ENCODE measurements at places on chromosomes 7 and 10. TPM values are rescaled to one million over a fixed set of nuclear protein-coding genes. Genes with fewer than 3 reads are reported as not detected.

- peak; percentile 13 for DNase-seq
Measured at GRCh38 chr10:16816171-16816570, 1.1 kb downstream of the RSU1 start.

DNA sequence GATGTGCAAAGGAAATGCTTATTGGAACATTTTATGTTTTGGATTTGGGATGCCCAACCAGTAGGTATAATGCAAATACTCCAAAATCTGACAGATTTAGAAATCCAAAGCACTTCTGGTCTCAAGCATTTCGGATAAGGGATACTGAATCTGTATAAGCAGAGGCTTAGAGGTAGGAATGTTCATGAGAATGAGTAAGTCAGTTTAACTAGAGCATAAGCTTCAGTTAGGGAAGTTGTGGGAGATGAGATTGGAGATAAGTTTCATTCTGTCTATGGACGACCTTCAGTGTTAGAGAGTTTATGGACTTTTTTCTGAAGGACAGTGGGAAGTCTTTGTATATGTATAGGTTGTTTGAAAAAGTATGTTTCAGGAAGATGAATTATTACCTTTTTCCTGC, 10.4 kb downstream of the TAX1BP1 start:
- DNase-seq: no peak

The TSPAN13 gene
- 143 TPM for total RNA-seq

The AFAP1L2 gene
- 21.0 TPM for total RNA-seq

The TLX1 gene
- total RNA-seq: not detected

GRCh38 chr7:2639695-2640481, 8.1 kb downstream of the TTYH3 start:
- no peak for DNase-seq

All from lung (tissue), 17 donors.